ENCODE measurements at places on chromosomes 13 and 19.

- DNase-seq, result no peak
Measured at GRCh38 chr19:53597023-53597422, 34.8 kb upstream of the DPRX start.

GRCh38 chr19:687569-688166 is 7.6 kb downstream of the PRSS57 start:
- DNase-seq, result no peak

GRCh38 chr19:51668216-51668615 is 21.6 kb upstream of the SIGLEC14 start:
- DNase-seq, result no peak

DNA sequence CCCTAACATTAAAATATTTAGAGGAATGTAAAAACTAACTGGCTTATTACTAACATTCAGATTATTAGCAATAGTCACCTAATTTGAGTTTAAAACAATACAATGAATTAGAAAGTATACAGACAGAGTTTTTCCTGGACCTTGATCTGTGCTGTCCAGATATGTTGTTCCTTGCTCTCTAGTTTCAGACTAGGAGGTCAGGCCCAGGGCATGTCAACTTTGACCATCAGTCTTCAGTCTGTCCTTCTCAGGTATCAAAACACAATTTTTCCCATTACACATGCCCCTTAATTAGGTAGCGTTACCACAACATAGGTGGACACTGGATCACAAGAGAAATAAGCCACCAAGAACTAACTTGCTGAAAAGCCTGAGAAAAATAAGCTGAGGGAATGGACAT is 197.0 kb downstream of the MAB21L1 start:
- DNase-seq, result no peak

DNA sequence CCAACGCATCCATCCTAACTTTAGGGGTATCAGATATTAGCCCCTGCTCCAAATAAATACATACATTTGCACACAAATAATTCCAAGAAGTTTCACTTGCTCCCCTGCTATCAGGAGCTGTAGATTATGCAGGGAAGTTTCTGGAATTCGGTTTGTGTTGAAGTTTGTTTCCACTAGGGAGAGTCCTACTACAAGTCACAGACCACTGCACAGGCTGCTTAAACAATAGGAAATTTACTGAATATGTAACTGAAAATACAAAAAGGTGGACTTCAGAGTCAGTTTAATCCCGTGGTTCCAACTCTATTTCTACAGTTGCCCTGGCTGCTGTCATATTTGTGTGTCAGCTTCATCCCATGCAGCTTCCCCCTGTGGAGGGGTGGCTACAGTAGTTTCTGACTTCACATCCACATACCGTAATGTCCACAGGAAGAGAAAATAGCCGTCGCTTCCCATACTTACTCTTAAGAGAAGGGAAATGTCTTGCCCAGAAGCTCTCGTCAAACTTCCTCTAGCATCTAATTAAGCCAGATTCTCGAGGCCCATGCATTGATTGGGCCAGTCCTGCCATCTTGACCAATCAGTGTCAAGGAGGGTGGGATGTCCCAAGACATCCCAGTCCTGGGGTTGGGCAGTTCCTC is 286.6 kb downstream of the COG6 start:
- no peak for DNase-seq

DNA sequence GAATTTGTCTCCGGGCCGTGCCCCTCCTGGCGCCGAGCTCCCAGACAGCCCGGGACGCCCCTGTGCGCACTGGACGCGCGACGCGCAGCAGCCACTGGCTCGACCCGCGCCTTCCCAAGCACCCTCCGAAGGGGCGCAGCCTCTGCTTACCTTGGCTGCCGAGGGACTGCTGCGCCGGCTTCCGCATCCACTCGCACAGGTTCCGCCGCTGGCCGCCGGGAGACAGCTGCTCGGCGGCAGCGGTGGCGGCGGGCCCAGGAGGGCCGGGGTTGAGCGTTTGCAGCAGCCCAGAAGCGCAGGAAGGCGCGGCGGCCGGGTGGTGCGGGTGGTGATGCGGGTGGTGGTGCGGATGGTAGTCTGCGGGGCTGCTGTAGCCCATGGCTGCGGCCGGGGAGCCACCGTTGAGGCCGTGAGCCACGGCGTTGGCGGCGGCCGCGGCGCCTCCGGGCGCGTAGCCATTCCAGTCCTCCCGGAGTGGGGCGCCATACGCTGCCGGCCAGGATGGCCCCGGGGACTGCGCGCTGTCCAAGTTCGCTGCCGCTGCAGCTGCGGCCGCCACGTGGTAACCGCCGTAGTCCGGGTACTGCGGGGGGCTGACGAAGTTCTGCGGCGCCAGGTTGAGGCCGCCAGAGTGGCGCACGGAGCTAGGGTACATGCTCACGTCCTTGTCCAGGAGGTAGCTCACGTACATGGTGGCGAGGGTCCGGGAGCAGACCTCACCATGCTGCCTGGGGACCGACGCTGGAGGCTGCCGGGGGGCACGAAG is 616 bp downstream of the CDX2 start:
- DNase-seq, result no peak

- DNase-seq, result no peak
Measured at GRCh38 chr19:13459351-13459750, 46.9 kb downstream of the CACNA1A start.

DNA sequence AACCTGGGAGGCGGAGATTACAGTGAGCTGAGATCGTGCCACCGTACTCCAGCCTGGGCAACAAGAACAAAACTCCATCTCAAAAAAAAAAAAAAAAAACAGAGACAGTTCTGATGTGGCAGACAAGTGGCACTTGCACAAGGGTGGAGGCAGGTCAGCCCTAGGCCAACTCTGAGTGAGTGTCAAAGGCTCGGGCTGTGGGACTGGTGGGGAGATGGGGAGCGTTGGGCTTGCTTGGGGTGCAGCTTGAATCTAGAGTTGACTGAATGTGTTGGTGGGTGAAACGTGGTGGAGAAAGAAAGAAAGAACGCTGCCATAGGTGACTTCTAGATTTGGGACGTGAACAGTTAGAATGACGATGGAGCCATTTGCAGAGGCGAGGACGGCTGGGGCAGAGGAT is 121.3 kb upstream of the SPACA7 start:
- no peak for DNase-seq

GRCh38 chr13:46113596-46113995 is 8.8 kb upstream of the CPB2 start:
- no peak for DNase-seq

DNA sequence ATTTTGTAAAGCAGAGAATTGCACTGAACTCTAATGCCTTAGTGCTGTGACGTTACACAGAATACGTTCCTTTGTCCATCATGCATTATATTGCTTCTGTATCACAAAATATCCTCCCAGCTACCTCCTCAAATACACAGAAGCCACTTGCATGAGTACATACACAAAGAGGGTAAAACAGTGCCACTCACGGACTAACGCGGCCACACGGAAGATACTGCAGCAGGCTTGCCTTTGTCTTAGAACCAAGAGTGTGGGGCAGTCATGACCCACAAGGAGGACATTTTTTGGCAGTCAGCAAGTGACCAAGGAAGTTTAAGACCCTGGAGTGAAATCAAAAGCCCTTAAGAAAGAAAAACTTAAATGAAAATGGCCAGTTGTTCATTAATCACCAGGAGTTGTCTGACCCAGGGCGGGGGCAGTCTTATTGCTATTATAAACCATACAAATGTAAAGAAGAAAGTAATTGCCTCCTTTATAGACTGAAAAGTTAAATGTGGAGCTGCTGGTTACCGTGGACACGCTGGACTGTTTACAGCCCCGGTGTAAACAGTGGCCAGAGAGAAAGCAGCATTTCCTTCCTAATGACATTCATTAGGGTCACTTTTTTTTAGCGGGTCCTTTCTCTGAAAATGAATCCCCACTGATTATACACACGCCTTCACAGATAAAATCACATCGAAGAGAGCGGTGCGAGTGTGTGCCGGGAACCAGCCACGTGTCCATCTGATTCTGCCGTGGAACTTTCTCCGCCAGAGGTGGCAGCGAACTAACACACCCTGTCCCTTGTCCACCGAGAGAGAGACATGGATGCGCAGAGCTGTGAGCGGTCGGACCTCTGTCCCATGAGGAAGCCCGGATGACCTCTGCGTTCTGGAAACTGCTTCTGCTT is 66.8 kb downstream of the SOX1 start:
- no peak for DNase-seq

- DNase-seq, result no peak
Measured at GRCh38 chr19:18708452-18709231, 25.2 kb downstream of the CRTC1 start.

- no peak for DNase-seq
Measured at GRCh38 chr19:17623224-17623935, 64.8 kb downstream of the UNC13A start.

GRCh38 chr13:23578411-23579071 is 8.3 kb downstream of the TNFRSF19 start:
- DNase-seq, result peak; percentile 73

DNA sequence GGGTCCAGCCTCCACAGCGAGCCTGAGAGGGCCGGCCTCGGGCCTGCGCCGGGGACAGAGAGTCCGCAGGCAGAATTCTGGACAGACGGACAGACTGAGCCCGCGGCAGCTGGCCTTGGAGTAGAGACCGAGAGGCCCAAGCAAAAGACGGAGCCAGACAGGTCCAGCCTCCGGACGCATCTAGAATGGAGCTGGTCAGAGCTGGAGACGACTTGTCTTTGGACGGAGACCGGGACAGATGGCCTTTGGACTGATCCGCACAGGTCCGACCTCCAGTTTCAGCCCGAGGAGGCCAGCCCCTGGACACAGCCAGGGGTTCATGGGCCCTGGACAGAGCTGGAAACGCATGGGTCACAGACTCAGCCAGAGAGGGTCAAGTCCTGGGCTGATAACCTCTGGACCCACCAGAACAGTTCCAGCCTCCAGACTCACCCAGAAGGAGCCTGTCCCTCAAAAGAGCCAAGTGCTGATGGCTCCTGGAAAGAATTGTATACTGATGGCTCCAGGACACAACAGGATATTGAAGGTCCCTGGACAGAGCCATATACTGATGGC is 490 bp downstream of the ITPKC start:
- no peak for DNase-seq

- DNase-seq, result peak; percentile 87
Measured at GRCh38 chr19:51441410-51442390, 16.6 kb downstream of the SIGLEC8 start.

- no peak for DNase-seq
Measured at GRCh38 chr19:2056837-2057192, 5.8 kb upstream of the MKNK2 start.

DNA sequence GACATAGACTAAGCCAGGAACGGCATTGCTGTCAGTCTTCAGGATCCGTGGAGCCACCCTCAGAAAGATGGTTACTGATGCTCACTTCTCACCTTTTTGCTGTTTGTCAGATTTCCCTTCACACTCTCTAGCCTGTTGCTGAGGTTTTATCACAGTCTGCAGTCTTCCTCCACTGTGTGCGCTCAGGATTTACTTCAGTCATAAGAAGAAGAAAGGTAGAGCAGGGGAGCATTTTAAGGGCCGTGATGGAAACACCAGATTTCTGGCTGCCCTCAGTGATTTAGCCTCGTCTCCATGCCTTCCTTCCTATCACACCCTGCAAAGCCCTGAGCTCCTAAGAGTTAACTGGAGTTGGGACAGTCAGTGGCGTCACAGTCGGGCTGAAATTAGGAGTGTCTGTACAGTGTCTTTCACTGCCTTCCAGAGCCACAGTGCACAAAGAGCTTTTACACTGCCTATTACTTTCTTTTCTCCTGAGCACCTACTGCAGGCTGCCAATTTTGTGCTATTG is 60.0 kb upstream of the GPR183 start:
- DNase-seq, result no peak

DNA sequence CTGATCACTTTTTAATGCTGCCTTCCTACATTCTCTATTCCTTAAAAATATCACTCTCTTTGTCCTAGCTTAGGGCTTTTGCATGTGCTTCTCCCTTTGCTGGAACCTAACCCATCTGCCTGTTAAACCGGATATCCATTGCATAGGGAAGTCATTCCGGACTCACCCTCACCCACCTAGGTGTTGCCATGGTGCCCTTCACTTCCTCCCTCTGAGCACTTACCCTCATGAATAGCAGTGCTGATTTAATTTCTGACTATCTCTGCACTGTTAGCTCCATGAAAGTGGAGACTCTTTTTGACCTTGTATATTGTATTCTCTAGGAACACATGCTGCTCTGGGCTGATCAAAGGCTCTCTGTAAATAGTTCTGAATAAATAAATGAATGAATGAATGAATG is 401.9 kb downstream of the PCDH20 start:
- DNase-seq, result no peak

DNA sequence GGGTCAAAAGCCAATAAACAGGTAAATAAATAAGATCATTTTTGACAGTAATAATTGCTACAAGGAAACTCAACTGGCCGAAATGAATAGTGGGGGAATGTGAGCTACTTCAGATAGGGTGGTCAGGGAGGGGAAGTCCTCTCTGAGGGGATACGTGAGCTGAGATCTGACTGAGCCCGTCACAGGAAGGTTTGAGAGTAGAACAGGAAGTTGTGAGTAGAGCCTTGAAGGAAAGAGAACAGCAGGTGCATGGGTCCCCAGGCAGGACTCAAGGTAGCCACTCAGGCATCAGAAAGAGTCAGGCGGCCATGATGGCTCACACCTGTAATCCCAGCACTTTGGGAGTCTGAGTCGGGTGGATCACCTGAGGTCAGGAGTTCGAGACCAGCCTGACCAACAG is 6.3 kb downstream of the IRGQ start:
- no peak for DNase-seq

- DNase-seq, result no peak
Measured at GRCh38 chr19:50510121-50510670, 795 bp downstream of the JOSD2 start.

All from activated CD4-positive, alpha-beta T cell treated with anti-CD3 and anti-CD28 coated beads, Interleukin-2, amount 50 U/mL, for 48 hours (primary cell).